ENCODE measurements at places on chromosomes 2 and 18. TPM values are rescaled to one million over a fixed set of nuclear protein-coding genes. Genes with fewer than 3 reads are reported as not detected.
A peak's percentile ranks its signal among the peaks of the same experiment; 100 is the strongest.

Gene RNF144A
- 10.5 TPM for total RNA-seq

Gene PHOSPHO2
- 2.5 TPM for total RNA-seq

Gene SLC14A1
- not detected for total RNA-seq

Gene REEP1
- total RNA-seq: 15.0 TPM

DNA sequence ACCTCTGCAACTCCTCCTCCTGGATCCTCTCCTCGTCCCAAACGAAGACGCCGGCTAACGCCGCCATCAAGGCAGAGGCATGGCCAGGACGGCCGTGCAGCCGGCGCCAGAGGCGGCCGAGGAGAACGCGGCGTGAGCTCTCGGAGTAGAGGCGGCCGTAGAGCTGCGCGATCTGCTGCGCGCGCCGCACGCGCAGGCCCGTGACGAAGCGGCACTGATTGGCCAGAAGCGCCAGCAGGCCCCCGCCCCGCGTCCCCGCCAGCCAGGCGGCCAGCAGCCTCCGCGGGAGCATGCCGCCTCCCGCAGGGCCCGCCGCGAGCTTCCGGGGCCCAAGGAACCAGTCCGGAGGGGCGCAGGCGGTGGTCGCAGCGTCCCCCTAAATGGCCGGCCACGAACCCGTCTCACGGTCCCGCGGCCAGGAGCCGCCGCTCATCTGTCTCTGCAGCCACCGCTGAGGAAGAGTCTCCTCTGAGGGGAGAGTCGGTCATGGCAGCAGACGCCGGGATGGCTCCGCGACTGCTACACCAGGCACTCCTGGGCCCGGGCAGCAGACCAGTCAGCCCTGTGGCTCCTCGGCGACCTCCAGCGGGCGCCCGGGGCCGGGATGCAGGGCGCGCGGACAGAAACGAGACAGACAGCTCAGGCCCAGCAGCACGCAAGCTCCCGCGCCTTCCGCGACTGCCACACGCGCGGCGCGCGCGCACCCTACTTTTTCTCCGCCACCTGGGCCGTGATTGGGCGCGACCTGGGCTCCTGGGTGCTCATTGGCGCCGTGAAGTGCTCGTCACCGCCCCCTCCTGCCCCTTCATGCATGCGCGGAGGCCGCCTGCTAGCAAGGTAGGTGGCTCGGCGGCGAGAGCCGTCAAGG is at the start of gene STARD7:
Gene STARD7, minus strand, starts transcription at position 685 of the 868 bp plus-strand sequence. Its CDS starts 393 bp downstream, at position 292.
- DNase-seq: peak; percentile 98

DNA sequence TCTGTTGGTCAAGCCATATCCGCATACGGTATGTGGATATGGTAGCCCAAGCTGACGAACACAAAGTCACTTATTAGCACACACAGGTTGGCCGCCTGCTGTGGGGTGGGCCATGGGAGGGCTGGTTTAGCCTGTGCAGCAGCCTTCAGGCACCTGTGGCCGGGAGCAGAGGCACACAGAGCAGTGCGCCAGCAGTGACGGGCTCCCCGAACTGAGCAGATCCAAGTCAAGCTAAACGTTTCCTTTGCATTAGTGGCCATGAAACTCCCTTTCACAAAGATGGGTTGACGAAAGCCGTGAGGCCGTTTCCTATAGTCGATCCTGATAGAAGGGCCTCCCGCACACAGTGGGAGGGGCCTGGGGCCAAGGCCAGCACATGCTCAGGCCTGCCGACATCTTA is 72.1 kb downstream of the TSHZ1 start:
- no peak for DNase-seq

GRCh38 chr2:18745431-18746272 is 156.3 kb upstream of the NT5C1B start:
- peak; percentile 39 for DNase-seq

GRCh38 chr2:127407661-127408003 is 10.6 kb upstream of the PROC start:
- DNase-seq: no peak

DNA sequence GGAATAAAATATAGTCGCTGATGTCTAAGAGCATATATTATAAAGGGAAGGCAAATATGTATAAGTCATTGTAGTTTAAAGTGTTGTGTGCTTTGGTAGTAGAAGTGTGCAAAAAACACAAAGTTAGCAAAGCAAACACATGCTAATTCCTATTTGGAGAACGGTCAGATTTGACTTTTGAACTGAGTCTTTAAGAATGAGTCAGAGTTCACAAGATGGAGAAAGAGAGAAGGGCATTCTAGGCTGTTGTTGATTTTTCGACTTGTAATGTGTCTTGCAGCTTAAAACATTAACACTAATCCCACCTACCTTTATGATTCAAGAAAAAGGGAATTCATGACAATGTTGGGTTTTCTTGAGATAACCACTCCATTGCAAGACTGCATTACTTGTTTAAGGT is 98.1 kb downstream of the CRIM1 start:
- DNase-seq: no peak

- no peak for DNase-seq
Measured at GRCh38 chr2:61356261-61356957, 114.5 kb downstream of the USP34 start.

Gene KCNE4
- total RNA-seq: under 0.01 TPM

Gene SLC11A1
- total RNA-seq: under 0.01 TPM

- no peak for DNase-seq
Measured at GRCh38 chr2:201258666-201259615, 1.4 kb upstream of the CASP8 start.

DNA sequence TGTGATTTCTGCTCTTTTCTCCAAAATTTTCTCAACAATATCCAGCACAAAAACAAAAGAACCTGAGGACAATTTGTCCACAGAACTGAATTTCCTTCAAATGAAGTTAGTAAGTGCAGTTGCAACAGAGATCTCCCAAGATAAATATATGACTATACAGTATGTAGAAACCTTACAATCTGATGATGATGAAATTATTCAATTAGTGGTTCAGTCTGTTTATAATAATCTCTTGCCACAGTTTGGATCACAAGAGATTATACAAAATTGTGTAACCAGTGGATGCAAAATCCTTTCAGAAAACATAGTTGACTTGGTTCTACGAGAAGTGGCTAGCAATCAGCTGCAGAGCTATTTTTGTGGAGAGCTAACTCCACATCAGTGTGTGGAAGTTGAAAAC is 68.7 kb downstream of the FSIP2 start:
- DNase-seq: no peak

DNA sequence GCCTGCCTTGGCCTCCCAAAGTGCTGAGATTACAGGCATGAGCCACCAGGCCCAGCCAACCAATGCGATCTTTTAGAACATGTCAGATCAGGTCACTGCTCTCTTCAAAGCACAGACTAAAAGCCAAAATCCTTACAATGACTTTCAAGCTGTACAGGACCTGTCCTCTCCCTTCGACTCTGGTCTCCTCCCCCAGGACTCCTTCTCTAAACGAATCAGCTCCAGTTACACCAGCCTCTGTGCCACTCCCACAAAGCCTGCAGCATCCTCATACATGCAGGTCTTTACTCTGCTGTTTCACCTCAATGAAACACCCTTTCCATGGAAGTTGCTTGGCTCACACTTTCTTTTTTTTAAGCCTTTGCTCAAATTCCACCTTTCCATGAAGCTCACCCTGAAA is 436.0 kb downstream of the METTL4 start:
- DNase-seq: no peak

Gene KLF7
- total RNA-seq: 8.5 TPM

Gene SPP2
- total RNA-seq: not detected

- peak; percentile 89 for DNase-seq
Measured at GRCh38 chr2:46850742-46851141, 64.9 kb downstream of the MCFD2 start.

- no peak for DNase-seq
Measured at GRCh38 chr2:232341061-232341738, 37.4 kb upstream of the ALPP start.

- DNase-seq: no peak
Measured at GRCh38 chr2:238139196-238140039, 950 bp downstream of the KLHL30 start.

GRCh38 chr2:217065012-217065290 is 205.1 kb upstream of the TNP1 start:
- DNase-seq: no peak

DNA sequence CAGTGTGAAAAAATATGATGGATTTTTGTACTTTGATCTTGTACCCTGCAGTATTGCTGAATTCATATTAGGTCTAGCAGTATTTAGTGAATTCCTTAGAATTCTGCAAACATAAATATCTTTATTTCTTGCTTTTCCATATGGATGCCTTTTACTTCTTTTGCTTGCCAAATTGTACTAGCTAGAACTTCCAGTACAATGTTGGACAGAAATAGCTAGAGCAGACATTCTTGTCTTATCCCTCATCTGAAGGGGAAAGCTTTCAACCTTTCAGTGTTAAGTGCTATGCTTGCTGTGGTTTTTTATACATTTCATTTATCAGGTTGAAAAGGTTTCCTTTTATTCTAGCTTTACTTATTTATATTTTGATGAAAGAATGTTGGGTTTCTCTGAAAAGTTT is 1321.9 kb upstream of the CHAC2 start:
- DNase-seq: no peak

DNA sequence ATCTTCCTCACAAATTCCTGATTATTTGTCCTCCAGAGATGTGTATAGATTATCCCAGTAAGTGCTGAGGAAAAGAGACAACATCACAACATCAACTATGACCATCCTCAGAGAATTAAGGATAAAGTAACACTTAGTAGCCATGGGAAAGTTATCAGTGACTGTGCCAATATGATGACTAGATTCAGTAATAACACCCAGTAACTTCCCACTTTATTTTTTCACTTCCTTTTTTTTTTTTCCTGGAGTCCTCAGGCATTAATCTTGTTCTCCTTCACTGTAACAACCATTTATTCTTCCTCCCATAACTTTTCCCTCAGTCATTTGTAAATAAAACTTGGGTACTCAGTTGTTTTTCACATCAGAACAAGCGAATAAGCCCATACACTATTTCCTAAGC is 16.7 kb upstream of the PID1 start:
- DNase-seq: no peak

Gene FBXO36
- 1.2 TPM for total RNA-seq

GRCh38 chr2:165877565-165878550 is 75.7 kb downstream of the TTC21B start:
- DNase-seq: no peak

GRCh38 chr2:235262750-235263149 is 231.1 kb upstream of the AGAP1 start:
- no peak for DNase-seq

Data from dermis microvascular lymphatic vessel endothelial cell (primary cell).